ENCODE measurements at places on chromosomes 4 and X.

GRCh38 chrX:24341795-24342194, 18.6 kb upstream of the SUPT20HL1 start:
- DNase-seq: peak; percentile 92

DNA sequence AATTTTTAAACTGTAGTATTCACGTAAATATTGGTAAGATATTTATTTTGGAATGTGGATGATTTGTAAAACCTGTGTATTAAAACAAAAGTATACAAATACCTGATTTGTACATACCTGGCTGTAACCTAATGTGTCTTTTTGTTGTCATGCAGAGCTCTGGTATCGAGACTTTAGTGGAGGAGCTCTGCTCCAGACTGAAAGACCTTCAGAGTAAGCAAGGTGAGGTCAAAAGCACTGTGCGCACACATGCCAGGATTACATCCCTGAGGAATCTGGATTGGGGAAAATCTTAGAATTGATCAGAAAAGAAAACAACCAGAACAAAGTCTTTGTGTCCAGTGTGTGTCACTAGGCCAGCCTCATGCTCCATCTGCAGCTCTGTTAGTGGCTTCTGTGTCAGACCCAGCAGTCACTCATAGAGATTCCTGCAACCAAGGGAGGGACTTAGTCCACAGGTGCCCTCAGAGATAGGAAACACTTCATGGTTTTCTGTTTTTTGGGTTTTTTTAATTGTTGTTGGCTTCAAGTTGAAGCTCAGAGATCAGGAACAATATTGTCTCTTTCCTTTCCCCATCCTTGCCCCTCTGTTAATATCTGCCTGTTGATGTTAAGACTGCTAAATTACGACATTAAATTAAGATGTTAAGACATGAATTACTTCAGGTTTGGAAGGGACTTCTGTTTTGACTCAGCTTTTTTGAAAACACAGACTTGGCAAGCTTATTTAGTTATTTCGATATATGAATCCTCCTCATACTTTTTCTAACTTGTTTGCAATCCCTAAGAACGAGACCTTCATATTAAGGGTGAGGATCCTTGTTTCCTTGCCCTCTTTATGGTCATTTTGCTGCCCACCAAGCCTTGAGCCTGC, 52.4 kb upstream of the TBC1D14 start:
- DNase-seq: no peak

DNA sequence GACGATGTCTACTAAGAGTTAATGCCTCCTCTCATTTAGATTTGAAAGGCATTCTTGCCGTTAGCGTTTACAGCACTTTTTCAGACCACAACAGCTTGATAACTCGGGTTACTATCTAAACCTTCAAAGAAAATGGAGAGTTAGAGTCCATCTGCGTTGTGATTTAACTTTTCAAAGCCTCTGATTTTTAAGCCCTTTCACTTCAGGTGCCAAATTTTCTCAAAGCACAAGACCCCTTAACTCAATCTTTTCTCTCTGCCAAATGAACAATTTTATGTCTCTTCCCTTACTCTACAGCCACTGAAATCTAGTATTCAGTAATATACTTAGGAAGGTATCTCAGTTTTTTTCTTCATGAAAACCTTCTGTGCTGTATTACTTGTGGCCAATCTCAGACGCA, 310.5 kb downstream of the TENM3 start:
- DNase-seq: no peak

- no peak for DNase-seq
Measured at GRCh38 chr4:13612569-13612968, 15.0 kb downstream of the BOD1L1 start.

GRCh38 chrX:12197030-12197429, 58.8 kb downstream of the FRMPD4 start:
- no peak for DNase-seq

All from EH (cell line).